T-helper 2 cell (primary cell): ENCODE measurements at places on chromosomes 5 and 9.

DNA sequence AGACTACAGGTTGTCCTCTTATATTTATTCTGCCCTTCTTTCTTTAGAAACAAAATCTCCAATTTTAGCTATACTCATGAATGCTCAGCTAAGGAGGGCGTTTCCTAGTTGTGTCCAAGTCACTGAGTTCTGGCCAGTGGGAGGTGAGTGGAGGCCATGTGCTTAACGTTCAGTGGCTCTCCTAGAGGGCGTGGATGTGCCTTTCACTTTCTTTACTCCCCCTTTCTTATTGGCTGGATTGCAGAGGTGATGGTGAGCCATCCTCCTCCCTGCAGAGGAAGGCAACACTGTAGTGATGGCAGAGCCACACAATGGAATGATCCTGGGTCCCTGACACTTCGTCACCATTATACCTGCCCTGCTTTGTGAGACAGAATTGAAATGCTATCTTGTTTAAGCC, 54.6 kb downstream of the ALG2 start:
- no peak for DNase-seq

- no peak for DNase-seq
Measured at GRCh38 chr5:139092741-139093343, 105.3 kb downstream of the SIL1 start.

DNA sequence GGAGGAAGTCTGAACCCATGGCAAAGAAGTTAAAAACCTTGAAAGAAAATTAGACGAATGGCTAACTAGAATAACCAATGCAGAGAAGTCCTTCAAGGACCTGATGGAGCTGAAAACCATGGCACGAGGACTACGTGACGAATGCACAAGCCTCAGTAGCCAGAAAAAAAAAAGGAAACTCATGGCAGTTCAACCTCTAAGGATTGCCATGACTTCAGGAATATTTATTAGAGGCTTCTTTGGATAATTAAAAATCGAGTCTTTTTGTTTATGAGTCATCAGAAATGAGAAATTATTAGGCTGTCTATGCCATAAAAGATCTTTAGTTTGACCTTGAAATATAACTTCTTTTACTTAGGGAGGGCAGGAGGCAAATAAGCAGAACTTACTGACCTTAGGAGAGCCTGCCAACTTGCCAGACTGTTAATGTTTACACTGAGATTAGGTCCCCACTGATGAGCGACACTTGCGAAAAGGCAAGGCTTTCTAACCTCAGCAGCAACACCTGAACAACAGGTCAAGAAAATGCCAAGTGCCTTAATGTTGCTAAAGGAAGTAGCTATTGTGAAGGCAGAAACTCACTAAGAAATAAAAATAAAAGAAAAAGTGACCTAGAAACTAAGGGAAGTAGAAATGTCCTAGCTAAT, 55.2 kb upstream of the TUSC1 start:
- DNase-seq = no peak

DNA sequence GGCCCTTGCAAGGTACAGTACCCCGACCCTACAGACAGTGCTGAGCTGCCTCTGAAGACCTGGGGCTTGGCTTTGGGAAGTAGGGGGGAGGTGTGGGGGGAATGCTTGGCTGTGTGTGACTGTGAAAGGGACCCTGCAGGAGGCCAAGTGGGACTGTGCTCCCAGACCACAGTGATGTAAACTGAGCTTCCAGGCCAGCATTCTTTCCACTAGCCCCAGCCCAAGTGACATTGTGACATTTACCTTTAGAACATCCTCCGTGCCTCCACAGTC, 31.2 kb downstream of the HMCN2 start:
- DNase-seq = no peak

- no peak for DNase-seq
Measured at GRCh38 chr9:96441798-96442445, 8.0 kb upstream of the HABP4 start.

DNA sequence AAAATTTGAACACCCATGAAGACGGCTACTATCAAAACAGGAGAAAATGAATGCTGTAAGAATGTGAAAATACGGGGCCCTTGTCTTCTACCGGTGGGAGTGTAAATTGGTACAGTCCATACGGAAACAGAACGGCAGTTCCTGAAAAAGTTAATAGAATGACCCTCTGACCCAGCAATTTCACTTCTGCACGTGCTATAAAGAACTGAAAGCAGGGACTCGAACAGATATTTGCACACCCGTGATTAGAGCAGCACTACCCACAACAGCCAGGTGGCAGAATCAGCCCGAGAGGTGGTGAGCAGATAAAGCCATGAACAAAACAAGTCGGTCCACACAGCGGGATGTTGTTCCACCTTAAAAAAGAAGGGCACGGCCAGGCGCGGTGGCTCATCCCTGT, 22.6 kb upstream of the SLC12A7 start:
- DNase-seq = no peak

DNA sequence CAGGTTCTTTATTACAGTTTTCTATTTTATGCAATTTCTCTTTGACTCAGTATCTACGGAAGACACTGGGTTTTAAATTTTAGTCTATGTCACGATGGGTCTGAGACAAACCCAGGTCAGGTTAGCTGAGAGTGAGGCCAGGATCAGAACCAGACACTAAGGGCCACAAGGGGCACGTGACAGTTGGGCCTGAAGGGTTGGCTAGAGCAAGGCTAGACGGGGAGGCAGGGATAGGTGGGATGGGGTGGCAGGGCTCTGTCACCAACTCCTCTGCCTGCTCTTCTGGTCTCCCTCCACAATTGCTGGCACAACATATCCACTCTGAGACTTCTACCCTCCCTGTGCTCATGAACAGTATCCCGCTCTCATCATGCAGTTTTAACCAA, 76.4 kb downstream of the MED27 start:
- no peak for DNase-seq

GRCh38 chr5:1763960-1764605, 35.6 kb downstream of the MRPL36 start:
- DNase-seq = no peak

- DNase-seq = no peak
Measured at GRCh38 chr9:131264231-131264630, 12.1 kb downstream of the FAM78A start.

GRCh38 chr9:89711866-89712265, 107.1 kb downstream of the GADD45G start:
- DNase-seq = no peak

DNA sequence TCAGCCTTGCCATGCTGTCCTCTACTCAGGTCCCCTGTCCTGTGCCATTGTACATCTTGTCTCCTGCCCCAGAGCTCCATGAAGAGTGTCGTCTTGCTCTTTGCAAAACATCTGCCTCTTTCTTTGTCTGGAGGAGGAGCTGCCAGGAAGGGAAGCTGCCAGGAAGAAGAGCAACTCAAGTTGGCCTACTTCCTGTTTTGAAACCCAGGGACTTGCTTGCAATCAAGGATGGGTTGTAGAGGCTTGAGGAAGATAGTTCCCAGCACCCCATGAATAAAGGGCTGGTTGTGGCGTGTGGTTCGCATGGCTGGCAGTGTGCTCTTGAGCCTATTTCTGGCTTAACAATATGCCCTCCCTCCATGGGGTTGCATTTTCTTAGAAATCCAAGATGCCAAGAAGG, 53.0 kb upstream of the CPEB4 start:
- no peak for DNase-seq

DNA sequence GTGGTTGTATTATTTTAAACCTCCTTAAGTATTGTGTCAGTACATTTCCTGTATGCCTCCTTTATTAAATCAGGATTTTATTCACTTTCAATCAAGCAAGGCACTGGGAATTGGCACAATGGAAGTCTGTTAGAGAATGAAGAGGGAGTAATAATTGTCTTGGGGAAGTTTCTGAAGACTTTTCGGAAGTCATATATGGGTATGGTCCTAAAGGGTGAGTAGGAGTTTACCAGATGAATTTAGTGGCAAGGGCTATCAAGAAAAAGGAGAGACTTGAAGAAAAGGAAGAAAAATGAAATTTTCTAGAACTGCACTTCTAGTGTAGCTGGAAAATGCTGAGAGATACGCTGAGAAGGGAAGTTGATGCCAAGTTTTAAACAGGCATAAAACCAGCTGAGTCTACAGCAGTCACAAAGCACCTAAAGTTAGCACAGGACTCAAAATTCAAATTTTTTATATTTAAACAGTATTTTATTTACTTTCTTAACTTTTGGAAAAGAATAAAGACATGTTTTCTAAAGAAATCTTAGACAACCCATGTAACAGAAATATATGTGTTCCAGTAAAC, 184.9 kb downstream of the SMC2 start:
- no peak for DNase-seq

- no peak for DNase-seq
Measured at GRCh38 chr5:10461904-10462555, 20.4 kb downstream of the ROPN1L start.

GRCh38 chr9:136200424-136200823, 4.5 kb downstream of the LHX3 start:
- DNase-seq = no peak

- DNase-seq = peak; percentile 13
Measured at GRCh38 chr5:134371834-134372340, 518 bp downstream of the UBE2B start.

DNA sequence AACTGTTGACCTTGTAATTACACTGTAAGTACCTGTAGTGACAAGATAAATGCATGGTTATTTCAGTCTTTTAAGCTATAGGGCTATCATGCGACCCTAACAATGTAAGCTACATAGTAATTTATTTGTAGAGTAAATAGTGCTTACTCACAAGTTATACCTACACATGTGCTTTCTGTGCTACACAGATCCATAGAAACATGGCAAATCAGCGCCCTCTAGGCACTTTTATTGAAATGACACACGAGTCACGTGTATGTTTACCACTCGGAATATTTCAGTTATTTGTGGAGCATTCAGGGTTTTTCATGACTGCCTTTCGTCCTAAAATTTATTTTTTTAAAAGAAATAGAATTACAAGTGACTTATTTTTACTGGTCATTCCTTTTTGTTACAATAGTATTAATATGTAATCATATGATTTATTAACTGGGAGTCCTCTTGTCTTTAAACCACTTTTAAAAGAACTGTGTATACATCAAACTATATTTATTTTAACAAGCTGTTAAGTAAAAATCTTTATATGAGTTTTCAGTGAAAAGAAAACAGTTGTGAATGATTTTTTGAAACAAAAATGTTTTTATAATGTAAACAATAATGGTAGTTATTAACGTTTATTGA, 1242.3 kb upstream of the WWC1 start:
- peak; percentile 6 for DNase-seq

DNA sequence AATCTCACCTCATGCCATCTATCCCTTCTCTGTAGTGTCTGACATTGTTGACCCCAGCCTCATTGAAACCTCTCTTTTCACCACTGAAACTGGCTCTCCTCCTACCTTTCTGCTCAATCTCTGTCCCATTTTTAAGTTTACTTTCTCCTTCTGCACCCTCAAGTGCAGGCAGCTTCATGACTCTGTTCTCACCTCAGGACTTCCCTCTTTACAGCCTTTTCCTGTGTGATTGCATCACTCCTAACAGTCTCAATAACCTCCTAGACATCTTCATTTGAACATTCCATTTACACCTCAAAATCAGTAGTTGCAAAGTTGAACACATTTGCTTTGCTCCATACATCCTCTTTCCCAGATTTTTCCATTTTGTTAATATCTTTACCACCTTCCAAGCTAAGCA, 172.1 kb downstream of the RASEF start:
- DNase-seq = no peak

GRCh38 chr5:76069061-76069735, 14.0 kb upstream of the SV2C start:
- DNase-seq = no peak

GRCh38 chr5:158407824-158408195, 548.9 kb upstream of the CLINT1 start:
- DNase-seq = no peak

- no peak for DNase-seq
Measured at GRCh38 chr9:16864649-16865434, 5.6 kb downstream of the BNC2 start.

DNA sequence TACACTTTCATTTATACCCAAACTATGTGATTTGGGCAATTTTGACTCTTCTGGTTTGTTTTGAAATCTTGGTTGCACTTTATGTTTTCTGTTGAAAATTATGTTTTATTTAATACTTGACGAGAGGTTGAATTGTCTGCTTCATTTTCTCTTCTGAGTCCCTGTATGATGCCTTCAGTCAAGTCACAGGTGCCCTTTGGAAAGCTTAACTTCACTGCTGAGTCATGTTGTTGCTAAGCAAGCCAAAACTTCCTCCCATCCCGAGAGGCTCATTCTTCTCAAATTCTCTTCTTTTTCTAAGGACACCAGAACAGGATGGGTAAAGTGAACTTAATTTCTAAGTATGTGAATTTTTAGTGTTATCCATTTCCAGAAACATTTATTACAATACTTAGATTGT, 455.3 kb upstream of the PTGER4 start:
- DNase-seq = no peak

- DNase-seq = no peak
Measured at GRCh38 chr5:11037080-11037479, 276.0 kb upstream of the DAP start.

GRCh38 chr9:20270161-20270560, 352.1 kb downstream of the MLLT3 start:
- DNase-seq = no peak

GRCh38 chr9:127139775-127140174, 17.3 kb upstream of the ANGPTL2 start:
- no peak for DNase-seq

GRCh38 chr9:119451426-119451825, 82.2 kb upstream of the BRINP1 start:
- DNase-seq = no peak

- DNase-seq = no peak
Measured at GRCh38 chr5:95919658-95920057, 42.0 kb downstream of the ELL2 start.

GRCh38 chr5:111691914-111692313, 65.1 kb downstream of the NREP start:
- no peak for DNase-seq

DNA sequence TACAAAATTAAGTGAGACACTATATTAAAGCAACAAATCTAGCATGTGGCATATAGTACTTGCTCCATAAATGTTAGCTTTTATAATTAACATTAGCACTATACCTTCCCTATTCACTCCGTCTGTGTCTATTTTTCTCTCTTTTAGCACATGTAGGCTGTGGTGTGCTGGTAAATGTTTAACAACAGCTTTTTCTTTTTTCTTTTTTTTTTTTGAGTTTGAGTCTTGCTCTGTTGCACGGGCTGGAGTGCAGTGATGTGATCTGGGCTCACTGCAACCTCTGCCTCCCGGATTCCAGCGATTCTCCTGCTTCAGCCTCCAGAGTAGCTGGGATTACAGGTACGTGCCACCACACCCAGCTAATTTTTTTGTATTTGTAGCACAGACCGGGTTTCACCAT, 62.1 kb downstream of the SPRY4 start:
- no peak for DNase-seq

GRCh38 chr9:96493757-96494156, 43.8 kb downstream of the HABP4 start:
- DNase-seq = no peak

GRCh38 chr5:147920420-147921030, 14.2 kb upstream of the C5orf46 start:
- no peak for DNase-seq

DNA sequence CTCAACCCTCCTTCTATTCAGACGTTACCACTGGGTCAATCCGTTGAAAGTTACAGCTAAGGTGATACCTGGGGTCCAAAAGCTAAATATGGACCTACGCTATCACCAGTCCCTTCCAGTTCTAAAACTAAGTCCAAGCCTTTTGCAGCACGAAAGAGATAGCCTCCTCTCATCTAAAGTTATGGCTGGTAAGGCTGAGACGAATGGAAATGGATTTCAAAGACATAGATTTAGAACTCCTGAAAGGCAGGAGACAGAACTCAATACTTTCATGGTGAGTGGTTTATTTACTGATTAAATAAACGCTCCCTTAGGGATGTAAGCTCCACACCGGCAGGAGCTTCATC, 751 bp upstream of the RIC1 start:
- DNase-seq = no peak

GRCh38 chr5:71734141-71734540, 15.1 kb downstream of the CARTPT start:
- no peak for DNase-seq
